ENCODE measurements at places on chromosomes 6 and 20.

DNA sequence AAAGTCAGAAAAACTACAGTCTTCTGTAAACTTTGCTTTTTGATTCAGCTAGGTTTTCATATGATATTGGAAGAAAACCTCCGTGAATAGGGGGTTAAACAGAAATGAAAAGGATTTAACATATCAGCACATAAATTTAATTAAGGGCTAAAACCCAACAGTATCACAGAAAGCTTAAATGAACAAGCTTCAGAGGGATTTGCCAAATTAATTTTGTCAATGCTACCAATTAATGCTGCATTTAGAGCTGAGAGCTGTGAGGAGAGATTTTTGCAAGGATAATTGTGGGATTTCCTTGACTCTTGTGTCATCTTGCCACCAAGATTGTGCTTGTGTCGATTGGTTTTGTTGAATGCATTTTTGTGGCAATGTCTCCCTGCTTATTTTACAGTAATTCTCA is 379.9 kb downstream of the CD109 start:
- DNase-seq = no peak

GRCh38 chr6:33597551-33598322 is 17.7 kb upstream of the BAK1 start:
- DNase-seq = no peak

GRCh38 chr20:50426866-50427718 is 83.1 kb upstream of the PTPN1 start:
- DNase-seq = no peak

DNA sequence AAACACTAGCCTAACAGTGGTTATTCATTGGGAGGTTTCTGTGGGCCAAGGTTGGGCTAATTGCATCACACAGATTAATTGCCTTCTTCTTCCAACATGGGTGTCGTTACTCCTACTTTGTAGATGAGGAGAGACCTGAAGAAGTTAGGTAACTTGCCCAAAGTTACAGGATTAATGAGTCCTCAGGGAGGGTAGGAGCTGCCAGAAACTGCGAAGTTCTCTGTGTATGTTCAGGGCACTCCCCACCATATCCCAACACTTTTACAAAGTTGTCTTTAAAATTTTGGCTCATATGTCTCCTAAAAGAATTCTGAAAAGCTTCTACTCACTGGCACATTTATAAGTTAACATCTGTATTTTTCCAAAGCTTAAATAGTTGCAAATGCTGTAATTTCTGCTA is 323.5 kb upstream of the HSF2 start:
- no peak for DNase-seq

Measured in Panc1 (cell line).